ENCODE measurements at places on chromosomes 1 and 21. TPM values are rescaled to one million over a fixed set of nuclear protein-coding genes. Genes with fewer than 3 reads are reported as not detected.

Gene PTPRC
- not detected for total RNA-seq

Gene FAM110D
- total RNA-seq = not detected

Gene RGS13
- total RNA-seq = not detected

Gene BLACAT1
- 0.72 TPM for total RNA-seq

DNA sequence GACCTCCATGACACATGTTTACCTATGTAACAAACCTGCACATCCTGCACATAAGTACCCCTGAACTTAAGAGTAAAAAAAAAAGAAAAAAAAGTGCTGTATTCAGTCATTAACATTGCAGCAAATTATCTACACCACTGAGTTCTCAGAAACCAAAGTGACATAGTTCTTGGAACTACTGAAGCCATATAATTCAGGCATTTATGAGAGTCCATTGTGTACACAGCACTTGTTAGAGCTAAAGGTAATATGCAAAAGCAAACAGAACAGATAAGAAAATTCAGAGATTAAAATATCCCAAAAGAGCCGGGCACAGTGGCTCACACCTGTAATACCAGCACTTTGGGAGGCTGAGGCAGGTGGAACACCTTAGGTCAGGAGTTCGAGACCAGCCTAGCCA, 38.0 kb downstream of the F5 start:
- DNase-seq = no peak

DNA sequence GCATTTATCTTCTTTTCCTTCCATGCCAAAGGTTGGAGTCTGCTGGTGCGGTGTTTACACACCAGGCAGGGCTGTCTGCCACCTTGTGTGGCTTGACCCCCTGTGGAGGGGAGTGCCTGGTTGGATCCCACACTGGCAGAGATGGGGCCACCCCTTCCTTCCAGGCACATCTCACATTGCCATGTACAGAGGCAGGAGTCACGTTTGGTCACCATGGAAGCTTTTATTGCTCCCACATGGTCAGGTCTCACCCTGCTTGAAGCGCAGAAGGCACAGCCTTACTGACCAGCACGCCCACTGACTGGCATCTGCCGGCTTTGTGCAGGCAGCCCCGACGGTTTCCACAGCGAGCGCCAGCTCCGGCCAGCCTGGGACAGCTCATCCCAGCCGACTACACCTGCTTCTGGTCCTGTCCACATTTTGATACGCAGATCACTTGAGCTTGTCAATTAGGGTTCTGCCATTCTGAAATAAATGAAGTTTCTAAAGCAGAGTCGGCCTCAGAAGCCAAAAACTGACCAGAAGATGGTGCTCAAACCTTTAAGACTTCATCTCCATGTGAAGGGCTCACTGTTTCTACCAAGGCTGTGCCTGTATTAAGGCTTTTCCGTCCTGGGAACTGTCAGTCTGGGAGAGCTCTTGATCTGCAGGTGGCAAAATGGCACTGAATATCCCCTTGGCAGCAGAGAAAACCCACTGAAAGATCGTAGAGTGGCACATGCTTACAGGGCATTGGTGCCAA, 35.6 kb upstream of the EPHA8 start:
- DNase-seq = no peak

DNA sequence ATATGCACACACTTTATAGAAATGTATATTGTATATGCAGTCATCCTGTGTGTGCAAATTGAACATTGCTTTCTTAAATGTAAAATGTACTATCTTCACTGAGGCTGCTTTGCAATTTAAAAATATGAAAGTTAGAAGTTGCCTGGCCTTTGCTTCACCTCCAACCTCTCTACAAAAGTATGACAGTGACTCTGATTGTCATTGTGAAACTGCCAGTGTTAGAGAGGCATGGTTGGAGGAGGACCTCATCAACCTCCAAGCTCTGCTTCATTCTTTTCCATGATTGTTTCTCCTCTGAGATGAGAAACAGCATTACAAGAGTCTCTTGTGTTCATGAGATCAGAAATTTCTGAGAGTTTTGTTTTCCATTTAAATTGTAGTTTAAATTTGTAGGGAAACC, 185.5 kb downstream of the ZC3H11B start:
- DNase-seq = no peak

GRCh38 chr1:10473145-10473765, 926 bp upstream of the DFFA start:
- no peak for DNase-seq

DNA sequence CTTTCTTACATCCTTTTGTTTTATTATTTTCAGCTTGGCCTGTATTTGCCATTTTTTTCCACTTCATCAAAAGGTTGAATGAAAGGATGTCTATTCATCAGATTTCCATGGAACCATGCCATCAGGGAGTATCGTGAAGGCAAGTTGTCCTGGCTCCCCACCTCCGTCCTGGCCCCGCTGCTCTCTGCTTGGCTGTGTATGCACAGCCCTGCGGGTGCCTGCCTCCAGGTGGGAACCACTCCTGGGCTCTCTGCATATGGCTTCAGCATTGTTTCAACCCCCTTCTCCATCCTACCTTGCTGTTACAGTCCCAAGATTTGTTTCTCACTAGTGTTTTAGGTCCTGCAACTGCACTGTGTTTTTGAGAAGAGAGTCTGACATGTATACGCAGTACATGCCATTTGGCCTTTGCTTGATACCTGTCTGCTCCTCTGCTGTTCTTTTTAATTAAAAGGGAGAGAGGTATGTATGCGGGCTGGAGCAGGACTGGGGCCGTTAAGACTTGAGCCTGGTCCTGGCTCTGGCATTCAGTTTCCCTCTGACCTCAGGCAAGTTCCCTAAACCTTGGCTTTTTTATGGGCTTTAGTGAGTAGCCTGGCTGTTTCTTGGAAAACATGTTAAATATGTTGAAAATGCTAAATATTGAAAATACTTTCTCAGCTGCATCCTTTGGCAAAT, 69.9 kb upstream of the GCLM start:
- no peak for DNase-seq

DNA sequence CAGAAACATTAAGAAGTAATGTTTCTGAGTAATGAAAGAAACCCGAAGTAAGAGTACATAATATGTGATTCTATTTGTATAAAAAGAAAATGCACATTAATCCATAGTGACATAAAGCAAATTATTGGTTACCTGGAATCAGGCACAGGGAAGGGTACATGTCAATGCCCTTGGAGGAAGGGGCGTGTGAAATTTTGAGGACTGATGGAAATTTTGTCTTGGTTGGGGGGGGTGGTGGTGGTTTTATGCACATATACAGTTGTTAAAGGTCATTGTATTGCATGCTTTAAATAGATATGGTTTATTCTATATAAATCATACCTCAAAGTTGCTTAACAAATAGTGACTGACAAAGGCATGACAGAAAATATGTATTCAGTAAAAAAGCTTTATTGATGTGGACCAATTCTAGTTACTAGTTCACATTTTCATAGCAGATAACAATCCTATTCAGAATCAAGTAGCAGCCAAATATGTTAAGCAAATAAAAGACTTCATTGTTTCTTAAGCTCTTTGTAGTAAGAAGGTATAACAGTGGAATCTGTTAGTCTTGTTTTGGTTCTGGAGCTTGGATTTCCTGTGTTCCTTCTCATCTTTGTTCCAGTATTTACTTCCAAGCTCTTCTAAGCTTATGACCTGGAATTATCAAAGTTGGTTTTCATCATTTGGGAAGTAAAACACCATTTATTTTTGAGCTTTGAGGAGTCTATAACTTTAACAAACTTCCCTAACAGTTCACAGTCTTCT, 15.1 kb downstream of the BACH1 start:
- DNase-seq = no peak
